Tibial nerve (tissue), 4 donors: ENCODE measurements at places on chromosomes 13 and 19. TPM values are rescaled to one million over a fixed set of nuclear protein-coding genes. Genes with fewer than 3 reads are reported as not detected.

DNA sequence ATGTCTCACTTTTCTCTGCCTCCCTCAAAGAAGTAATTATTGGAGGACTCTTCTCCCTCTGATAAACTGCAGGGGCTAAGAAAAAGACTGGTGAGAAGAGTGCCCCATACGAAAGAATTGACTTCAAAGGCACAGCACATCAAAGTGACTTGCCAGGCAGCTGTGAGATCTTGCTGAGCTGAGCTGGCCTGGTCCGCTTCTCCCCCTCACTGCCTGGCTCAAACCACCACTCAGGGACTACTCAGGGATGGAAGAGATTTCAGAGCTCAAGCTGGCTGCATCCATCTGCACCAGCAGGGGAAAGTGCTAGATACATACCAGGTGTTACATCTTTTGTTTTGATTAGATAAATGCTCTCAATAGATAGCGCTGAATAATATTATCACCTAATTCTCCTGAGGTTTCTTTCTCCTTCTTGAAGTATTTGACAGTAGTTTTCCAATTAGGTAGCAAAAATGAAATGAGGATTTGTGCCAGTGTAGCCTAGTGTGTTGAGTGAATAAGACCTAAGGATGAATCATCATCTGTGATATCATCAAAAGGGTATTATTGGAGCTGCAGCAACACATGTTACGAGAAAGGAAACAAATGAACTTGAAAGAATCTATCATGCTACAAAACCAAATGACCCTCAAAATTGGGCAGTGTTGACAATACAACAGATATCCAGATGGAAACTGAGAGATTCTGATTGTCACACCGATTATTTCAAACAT lies 379.8 kb downstream of the TBC1D4 start:
- no peak for DNase-seq

DNA sequence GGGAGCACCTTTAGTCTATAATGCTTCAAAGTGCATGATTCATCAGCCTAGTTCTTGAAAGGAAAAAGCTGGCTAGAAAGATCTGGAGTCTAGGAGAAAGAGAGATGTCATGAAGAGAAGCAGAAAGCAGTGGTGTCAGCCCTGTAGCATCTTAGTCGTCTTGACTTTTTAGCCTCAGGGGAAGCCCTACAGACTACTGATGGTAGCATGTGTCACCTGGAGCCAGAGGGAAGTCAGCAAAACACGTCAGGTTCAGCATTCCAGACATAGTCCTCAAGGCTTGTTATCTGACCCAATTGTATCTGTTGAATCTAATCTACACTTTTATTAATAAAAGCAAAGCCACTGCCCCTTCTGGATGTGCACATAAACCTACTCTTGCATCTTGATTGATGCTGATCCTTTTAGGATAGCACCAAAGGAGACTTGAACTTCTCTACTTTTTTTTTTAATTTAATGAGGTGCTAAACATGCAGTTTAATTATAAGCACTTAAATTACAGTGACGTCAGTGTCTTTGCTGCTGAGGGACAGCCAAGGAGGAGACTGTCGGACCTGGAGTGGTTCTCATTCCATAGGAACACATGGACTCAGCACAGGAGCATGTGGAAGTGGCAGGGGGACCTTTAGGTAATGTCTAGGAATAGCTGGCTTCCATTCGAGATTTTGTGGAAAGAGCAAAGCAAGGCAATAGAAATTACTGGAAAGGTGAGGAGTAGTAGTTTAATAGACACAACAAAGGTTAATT lies 525.5 kb upstream of the SGCG start:
- DNase-seq: no peak

GRCh38 chr19:45587873-45588272 lies 3.3 kb upstream of the OPA3 start:
- no peak for DNase-seq

DNA sequence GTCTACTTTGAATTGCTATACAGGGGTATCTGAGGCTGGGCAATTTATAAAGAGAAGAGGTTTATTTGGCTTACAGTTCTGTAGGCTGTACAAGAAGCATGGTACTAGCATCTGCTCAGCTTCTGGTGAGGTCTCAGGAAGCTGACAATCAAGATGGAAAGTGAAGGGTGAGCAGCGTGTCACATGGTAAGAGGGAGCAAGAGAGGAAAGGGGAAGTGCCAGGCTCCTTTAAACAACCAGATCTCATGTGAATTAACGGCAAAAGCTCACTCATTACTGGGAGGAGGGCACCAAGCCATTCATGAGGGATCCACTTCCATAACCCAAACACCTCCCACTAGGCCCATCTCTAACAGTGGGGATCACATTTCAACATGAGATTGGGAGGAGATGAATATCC lies 222.4 kb downstream of the TDRD3 start:
- DNase-seq: no peak

GRCh38 chr13:28747851-28748250 lies 29.1 kb upstream of the SLC46A3 start:
- DNase-seq: no peak

DNA sequence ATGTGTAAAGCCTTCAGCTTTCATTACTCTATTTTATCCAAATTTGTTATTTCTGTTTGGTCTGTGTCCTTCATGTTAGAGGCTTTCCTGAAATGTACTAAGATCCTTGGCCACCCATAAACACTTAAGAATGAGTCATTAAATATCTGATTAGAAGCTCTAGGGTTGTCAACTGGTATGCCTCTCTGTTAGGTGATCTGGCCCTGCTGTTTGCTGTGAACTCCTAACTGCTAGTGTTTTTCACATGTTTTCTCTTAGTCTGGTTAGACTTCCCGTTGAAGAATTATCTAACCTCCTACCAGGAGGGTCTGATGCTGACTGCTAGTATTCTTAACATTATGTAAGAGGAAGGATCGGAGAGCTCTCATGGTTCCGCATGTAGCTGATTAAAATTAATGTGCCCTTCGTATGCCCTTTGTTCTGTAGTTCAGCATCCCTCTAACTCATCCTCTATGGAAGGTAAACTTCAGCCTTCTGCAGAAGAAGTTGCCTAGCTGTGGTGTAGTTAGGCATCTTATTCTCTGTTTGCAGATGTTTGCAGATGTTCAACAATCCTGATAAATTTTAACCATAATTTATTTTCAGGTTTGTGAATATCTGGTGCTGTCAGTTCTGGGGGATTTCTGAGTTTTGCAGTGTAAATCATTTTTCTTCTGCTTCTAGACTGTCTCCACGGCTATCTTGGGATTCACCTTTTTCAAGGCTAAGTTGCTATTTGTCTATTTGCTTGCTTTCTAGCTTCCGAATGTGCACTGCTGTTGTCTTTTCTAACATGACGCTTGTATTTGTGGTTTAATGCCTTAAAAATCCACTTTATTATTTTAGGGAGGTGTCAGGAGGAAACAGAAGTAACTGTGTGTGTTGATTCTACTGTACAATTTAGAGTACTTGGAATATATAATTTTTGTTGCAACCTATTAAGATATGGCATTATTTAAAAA lies 207.2 kb upstream of the SPRY2 start:
- DNase-seq: no peak

- no peak for DNase-seq
These were observed 50.2 kb upstream of the KLF2 start for GRCh38 chr19:16274447-16274846.

- no peak for DNase-seq
These were observed 232.9 kb downstream of the FOXO1 start for GRCh38 chr13:40433577-40433976.

GRCh38 chr13:26022538-26023292 lies 29.1 kb downstream of the SHISA2 start:
- no peak for DNase-seq

- no peak for DNase-seq
These were observed 30.0 kb downstream of the ZNF787 start for GRCh38 chr19:56091066-56091490.

- DNase-seq: no peak
These were observed 42.5 kb upstream of the INTS6 start for GRCh38 chr13:51495316-51495715.

GRCh38 chr19:46042252-46042883 lies 1.6 kb upstream of the IGFL4 start:
- no peak for DNase-seq

DNA sequence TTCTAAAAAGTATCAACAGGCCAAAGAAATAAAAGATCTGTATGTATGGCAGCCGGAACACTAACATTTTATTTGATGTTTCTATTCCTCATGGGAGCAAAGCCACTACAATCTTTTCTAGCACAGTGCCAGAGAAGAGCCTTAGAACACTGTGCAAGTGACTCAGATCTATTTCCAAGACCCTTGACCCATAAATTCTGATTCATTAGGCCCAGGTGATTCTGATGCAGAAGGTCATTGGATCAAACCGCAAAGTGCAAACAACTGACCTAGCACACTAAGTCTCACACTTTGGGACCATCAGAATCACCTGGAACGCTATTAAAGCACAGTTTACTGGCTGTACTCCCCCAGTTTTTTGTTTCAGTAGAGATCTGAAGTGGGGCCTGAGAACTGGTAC lies 87.6 kb downstream of the MYCBP2 start:
- no peak for DNase-seq

DNA sequence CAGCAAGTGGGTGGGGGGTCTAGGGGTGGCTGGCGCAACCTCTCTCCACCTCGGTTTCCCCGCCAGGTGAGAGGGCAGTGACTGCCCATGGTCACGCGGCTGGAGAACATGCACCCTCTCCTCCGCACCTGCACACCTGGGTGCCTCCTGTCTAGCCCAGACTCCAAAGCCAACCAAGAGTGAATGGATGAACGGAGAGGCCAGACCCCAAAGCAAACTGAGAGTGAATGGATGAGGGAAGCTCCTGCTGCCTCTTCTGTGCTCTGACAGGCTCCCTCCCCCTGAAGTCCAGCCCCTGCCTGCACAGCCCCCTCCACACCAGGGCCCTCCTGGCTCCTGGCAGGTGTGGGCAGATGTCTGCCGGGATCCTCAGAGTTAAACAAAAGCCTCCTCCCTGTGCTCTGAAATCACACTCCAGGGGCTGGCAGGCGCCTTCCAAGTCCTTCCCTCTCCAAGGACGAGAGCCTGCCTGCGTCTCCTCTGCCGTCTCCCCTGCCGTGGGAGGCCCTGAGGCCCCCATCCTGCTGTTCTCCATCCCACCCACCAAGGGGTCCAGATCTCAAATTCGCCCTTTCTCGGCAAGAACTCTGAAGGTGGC lies 2.2 kb downstream of the SBNO2 start:
- DNase-seq: no peak

- no peak for DNase-seq
These were observed 111.7 kb upstream of the IRS2 start for GRCh38 chr13:109897988-109898624.

DNA sequence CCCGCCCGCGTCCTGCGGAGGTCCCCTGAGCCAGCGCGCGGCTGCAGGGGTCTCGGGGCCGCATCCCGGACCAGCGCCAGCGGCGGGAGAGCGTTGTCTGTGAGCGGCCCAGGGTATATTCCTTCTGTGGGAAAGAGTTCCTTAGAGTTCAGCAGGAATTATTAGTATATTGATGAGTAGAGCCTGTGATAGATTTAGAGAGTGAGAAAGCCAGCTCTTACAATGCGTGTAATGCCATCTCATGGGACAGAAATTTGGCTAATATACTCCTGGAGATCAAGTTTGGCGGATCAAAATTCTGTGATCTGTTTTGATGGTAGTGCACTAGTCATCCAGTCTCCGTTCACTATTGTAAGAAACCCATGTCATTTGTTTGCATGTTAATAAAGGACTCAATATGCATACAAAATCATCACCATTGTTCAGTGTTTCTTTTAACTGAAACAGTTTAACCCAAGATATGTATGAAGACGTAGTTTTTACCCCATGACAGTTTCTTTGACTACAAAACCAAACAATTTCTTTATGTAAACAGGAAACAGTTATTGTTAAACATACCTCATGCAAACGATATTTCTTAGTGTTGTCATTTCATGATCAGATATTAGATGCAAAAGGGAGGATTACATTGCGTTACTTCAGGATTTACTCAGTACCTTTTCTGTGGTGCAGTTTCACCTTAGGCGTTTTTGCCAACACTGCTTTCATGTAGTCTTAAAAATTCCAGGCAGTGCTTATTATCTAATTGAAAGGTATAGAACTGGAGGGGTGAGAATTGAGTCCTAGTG lies 9.9 kb downstream of the TNFRSF19 start:
- DNase-seq: no peak

- DNase-seq: no peak
These were observed 8.4 kb downstream of the ZNF320 start for GRCh38 chr19:52889076-52889475.

GRCh38 chr13:35978607-35979316 lies 152.4 kb downstream of the DCLK1 start:
- no peak for DNase-seq

DNA sequence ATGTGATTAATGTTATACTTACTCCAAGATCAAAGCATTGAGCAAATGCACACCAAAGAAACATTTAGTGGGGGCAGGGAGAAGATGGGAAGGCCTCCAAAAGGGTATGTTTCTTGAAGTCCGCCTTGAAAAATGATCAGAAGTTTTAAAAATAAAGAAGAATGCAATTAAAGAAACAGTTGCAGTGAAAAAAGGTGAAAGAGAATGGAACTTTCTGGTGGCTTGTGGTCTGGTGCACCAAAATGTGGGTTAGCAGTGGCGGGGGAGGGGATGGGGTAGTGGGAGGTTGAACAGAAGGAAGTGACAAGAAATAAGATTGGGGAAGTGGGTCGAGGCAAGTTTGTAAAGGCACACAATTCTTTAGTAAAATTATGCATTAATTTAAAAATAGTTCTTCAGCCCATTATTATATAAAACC lies 2.5 kb downstream of the LCP1 start:
- DNase-seq: no peak

- DNase-seq: no peak
These were observed 5.9 kb downstream of the SERTAD3 start for GRCh38 chr19:40438284-40438683.

DNA sequence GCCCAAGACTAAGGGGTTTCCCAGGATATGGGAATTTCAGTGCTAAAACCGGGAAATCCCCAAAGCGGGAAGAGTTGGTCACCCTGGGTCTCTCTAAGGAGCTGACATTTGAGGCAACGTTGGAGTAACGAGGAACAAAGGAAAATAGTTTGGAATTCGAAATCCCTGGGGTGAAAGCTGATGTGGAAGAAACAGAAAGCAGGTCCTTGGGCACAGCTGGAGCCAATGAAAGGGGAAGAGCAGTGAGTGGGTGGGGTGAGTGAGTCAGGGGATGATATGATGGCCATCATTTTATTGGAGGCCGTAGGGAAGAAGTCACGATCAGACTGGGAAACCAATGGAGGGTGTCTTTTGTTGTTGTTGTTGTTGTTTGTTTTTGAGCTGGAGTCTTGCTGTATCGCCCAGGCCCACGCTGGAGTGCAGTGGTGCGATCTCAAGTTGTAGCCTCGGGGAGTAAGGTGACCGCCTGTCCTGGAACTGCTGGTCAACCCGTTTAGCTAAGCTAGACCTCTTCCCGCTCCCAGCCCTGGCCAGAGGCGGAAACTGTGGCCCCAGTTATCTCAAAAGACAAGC lies 3.4 kb upstream of the RFX2 start:
- no peak for DNase-seq

The RFPL4AL1 gene
- total RNA-seq: not detected

The CEACAM1 gene
- total RNA-seq: 0.66 TPM

The MCF2L gene
- total RNA-seq: 30.1 TPM

The SERTAD1 gene
- total RNA-seq: 20.5 TPM

The CLEC11A gene
- 27.6 TPM for total RNA-seq

The SLC25A30 gene
- total RNA-seq: 9.6 TPM

The METTL21C gene
- total RNA-seq: not detected

The GPI gene
- total RNA-seq: 158 TPM
